ENCODE measurements at places on chromosomes 16 and 17.

DNA sequence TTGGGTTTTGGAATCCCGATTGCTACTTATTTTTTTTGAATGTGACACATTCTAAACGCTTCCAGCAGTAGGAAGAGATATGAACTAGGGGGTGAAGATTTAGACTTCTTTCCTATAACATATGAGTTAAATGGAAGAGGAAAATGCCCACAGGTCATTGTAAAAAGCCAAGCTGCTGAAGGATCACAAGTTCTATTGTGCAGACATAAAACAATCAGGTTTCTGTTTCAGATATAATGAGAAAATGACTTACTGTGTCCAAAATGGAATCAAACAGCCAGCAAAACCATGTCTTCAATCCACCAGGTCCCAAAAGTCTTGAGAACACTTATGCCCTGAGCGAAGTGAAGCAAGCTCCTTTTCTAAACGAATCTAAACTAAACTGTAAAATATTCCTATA lies 157.0 kb upstream of the SOX9 start:
- DNase-seq = no peak

- no peak for DNase-seq
These were observed 351.6 kb downstream of the SNX29 start for GRCh38 chr16:12327971-12328726.

DNA sequence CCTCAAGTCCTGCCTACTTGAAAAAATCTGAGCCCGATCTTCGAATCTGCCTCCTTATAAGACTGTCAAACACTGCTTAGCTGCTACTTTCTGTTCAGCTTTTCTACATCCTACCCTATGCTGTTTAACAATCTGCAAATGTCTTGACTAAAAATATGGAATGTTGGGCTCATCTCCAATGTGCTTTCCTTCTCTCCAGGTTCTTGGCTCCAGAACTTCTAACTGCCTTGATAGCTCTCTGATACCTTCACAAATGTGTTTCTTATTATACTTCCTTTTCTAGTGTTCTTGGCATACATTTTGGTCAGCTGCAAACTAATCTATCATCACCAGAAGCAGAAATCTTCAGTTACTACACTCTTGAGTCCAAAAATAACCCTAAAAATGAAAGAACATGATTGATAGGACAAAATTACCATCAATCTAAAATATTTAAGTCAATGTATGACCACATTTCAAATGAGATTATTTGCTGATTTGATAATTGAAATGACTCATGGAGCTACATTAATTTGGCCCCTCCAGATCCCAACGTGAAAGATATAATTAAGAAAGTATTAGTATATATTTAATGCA lies 372.3 kb upstream of the MON1B start:
- DNase-seq = no peak

DNA sequence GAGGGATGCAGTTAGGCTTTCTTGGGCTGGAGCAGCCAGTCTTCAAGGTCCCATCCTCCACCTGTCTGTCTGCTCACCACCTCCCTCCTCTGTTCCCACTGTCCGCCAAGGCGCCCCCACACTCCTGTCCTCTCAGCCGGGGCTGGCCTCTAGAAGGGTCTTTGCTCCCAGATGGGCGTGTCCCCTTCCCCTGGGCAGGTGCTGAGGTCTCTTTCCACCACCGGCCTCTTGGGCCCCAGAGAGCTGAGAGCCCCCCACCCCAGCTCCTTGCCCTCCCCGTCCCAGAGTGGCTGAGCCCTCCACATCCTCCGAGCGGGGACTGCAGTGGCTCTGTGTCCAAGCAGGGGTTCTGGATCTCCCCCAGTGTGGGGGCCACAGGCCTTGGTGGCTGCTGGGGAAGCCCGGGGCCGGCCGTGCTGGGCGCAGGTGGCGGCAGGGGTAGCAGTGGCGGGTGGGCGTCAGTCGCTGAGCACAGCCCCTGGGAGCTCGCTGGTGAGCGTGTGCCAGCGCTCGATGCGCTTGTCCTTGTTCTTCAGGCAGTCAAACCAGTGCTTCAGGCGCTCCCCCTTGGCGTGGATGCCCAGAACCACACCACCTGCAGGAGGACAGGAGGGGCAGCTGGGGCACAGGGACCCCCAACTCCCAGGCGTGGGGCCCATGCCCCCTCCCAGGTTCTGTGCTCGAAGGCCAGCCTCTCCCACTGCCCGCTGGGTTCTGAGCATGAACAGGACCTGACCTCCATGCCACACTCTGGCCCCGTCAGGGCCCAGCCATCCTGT lies 9.8 kb downstream of the SCGB1C2 start:
- no peak for DNase-seq

- DNase-seq = no peak
These were observed 347.7 kb upstream of the KIF2B start for GRCh38 chr17:53475002-53475401.

GRCh38 chr17:55167024-55167725 lies 97.6 kb upstream of the HLF start:
- DNase-seq = no peak

DNA sequence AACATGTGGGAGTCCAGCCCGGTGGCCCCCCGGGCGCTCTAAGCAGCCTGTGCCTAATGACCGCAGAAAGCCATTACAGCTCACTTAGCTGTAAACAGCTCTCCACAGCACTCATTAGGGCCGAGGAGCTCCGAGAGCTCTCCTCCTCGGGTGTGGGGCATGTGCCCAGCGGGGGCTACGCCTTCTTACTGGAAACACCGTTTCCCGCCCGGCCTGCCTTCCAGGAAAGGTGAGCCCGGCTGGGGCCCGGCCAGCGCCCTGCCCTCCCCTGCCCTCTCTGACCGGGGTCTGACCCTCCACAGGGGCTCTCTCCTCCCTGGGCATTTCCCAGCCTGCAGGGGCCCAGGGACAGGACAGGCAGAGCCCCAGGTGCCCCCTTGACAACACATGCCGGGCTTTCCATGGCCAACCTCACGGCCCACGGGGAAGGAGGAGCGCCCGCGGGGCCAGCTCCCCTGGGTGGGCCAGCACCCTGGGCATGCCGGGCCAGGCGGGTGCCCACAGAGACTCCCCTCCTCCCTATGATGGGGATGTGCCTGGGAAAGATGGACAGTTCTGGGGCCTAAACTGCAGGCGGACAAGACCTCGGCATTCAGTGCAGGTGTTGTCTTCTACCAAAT lies 72.6 kb downstream of the SDK2 start:
- DNase-seq = no peak

GRCh38 chr16:28326881-28327610 lies 34.7 kb downstream of the SBK1 start:
- DNase-seq = peak; percentile 68

DNA sequence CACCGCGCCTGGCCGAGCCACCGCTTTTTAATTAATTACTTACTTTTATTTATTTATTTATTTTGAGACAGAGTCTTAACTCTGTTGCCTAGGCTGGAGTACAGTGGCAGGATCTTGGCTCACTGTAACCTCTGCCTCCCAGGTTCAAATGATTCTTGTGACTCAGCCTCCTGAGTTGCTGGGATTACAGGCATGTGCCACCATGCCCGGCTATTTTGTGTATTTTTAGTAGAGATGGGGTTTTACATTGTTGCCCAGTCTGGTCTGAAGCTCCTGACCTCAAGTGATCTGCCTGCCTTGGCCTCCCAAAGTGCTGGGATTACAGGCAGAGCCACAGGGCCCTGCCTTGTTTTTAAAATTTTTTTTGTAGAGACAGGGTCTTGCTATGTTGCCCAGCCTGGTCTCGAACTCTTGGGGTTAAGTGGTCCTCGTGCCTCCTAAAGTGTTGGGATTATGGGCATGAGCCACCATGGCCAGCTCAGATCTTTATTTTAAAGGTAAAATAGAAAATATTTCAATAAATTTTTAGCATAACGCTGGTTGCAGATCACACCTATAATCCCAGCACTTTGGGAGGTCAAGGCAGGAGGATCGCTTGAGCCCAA lies 18.3 kb upstream of the NUDT16L1 start:
- DNase-seq = no peak

- no peak for DNase-seq
These were observed 34.5 kb downstream of the SDK2 start for GRCh38 chr17:73609758-73610157.

- DNase-seq = peak; percentile 73
These were observed 22.6 kb downstream of the ZNF213 start for GRCh38 chr16:3157229-3158025.

- no peak for DNase-seq
These were observed 59.5 kb downstream of the CDYL2 start for GRCh38 chr16:80744856-80745255.

DNA sequence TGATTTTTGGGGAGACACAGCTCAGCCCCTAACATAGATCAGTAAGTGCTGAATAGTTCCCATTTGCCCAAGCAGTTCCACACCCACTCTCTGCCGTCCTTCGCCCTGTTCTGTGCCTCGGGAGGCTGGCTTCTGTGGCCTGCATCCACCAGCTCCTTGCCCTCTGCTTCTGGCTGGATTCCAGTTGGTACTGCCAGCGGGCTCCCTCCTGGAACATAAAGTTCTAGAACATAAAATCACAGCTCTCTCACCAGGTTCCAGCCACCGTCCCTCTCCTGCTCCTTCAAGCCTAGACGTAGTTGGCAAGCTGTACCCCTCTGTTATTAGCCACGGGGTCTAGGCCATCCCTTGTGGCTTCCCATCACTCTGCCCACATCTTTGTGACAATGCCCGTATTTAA lies 3.9 kb upstream of the MRPS23 start:
- DNase-seq = no peak

- DNase-seq = no peak
These were observed 77.6 kb downstream of the CHD9 start for GRCh38 chr16:53132406-53132805.

GRCh38 chr17:37648555-37648954 lies 5.3 kb upstream of the DDX52 start:
- DNase-seq = no peak

GRCh38 chr16:10255728-10256127 lies 73.5 kb upstream of the GRIN2A start:
- DNase-seq = no peak

GRCh38 chr16:86931410-86931941 lies 353.1 kb downstream of the FOXL1 start:
- no peak for DNase-seq

GRCh38 chr17:15942207-15942833 lies 2.6 kb upstream of the ADORA2B start:
- peak; percentile 36 for DNase-seq

DNA sequence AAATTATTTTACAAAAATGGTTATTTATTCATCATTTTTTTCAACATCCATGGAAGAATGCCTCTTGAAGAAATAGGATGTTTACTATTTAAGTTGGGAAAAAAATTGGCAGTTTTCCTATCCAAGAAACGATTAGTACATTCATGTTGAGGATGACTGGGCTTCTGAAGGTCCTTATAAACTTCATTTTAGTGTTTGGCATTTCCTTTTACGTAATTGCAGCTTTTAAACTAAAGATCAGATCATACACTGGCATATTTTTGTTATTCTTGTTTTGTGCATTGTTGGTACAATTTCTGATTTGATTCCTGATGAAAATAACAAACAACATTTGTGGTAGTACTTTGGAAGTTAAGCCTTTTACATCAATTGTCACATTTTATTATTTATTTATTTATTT lies 11.5 kb downstream of the KCNJ16 start:
- no peak for DNase-seq

GRCh38 chr17:77204536-77204935 lies 63.8 kb downstream of the SEC14L1 start:
- DNase-seq = no peak

GRCh38 chr17:61294777-61295176 lies 104.9 kb upstream of the TBX2 start:
- DNase-seq = no peak

DNA sequence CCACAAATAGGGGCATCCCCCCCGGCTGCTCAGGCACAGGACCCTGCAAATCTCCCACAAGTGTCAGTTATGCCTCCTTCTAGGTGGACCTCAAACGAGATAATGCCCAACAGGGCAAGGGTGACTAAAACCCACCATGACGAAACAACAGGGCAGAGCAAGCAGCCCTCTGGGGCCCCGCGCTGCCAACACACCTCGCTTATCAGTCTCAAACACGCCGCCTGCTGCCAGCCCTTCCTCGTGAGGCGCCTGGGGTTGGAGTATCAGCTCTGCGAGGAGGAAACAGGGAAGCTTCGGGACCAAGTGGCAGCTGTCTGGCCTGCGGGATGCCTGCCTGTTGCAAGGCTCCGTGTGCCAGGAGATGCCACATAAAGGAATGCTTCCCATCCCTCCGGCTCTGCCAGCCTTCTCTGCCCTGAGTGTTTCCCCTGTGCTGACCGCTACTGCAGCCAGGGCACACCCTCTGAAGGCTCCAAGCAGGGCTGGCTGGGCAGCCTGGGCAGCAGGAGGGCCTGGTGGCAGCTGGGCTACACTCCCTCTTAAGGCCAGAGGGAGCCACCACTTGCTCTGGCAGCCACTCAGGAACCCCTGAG lies 2.5 kb downstream of the SMIM5 start:
- DNase-seq = no peak

GRCh38 chr17:12744298-12744697 lies 45.0 kb upstream of the ARHGAP44 start:
- DNase-seq = no peak

All from CD4-positive, alpha-beta T cell treated with Interferon alpha-2 for 1 hour (primary cell).